Left renal cortex interstitium (tissue), 4 donors: ENCODE measurements at places on chromosomes 7 and 10. TPM values are rescaled to one million over a fixed set of nuclear protein-coding genes. Genes with fewer than 3 reads are reported as not detected.

CYP2C19 gene
- polyA plus RNA-seq, result not detected

IKZF1 gene
- polyA plus RNA-seq, result 1.6 TPM

COBL gene
- polyA plus RNA-seq, result 18.5 TPM

ADGRA1 gene
- 1.4 TPM for polyA plus RNA-seq

CDC14C gene
- polyA plus RNA-seq, result not detected

AGAP4 gene
- 16.6 TPM for polyA plus RNA-seq

GPR26 gene
- not detected for polyA plus RNA-seq

AKR1C8 gene
- polyA plus RNA-seq, result 0.43 TPM

SORCS3 gene
- polyA plus RNA-seq, result 2.8 TPM

GRM8 gene
- polyA plus RNA-seq, result 7.6 TPM

PVRIG gene
- 12.5 TPM for polyA plus RNA-seq

CXCL12 gene
- 385 TPM for polyA plus RNA-seq

NXPH1 gene
- polyA plus RNA-seq, result 0.25 TPM

PFKP gene
- polyA plus RNA-seq, result 32.2 TPM

LRMDA gene
- 15.3 TPM for polyA plus RNA-seq

PODXL gene
- polyA plus RNA-seq, result 721 TPM

UCMA gene
- not detected for polyA plus RNA-seq

IDI1 gene
- 71.6 TPM for polyA plus RNA-seq

COL1A2 gene
- polyA plus RNA-seq, result 862 TPM

BNIP3 gene
- 78.5 TPM for polyA plus RNA-seq

TMEM176A gene
- 103 TPM for polyA plus RNA-seq

PRRT4 gene
- polyA plus RNA-seq, result 1.2 TPM

FAM241B gene
- 10.5 TPM for polyA plus RNA-seq

CYP2E1 gene
- polyA plus RNA-seq, result 2.9 TPM

LIPA gene
- polyA plus RNA-seq, result 39.1 TPM

NME8 gene
- not detected for polyA plus RNA-seq

PRKG1 gene
- 14.3 TPM for polyA plus RNA-seq

PNLIPRP1 gene
- polyA plus RNA-seq, result not detected

MBLAC1 gene
- polyA plus RNA-seq, result 1.7 TPM

DNMBP gene
- polyA plus RNA-seq, result 33.4 TPM

NOS3 gene
- 15.3 TPM for polyA plus RNA-seq

CDH23 gene
- 0.95 TPM for polyA plus RNA-seq

NAT16 gene
- not detected for polyA plus RNA-seq

FAM20C gene
- polyA plus RNA-seq, result 66.1 TPM

UTF1 gene
- polyA plus RNA-seq, result not detected

IFIT1B gene
- polyA plus RNA-seq, result 0.38 TPM

NRP1 gene
- polyA plus RNA-seq, result 153 TPM

CHN2 gene
- polyA plus RNA-seq, result 19.7 TPM

CYP3A4 gene
- polyA plus RNA-seq, result 0.27 TPM

EPHB4 gene
- polyA plus RNA-seq, result 83.9 TPM

SNCG gene
- polyA plus RNA-seq, result 24.6 TPM

HYAL4 gene
- 0.08 TPM for polyA plus RNA-seq

MYO3A gene
- 10.1 TPM for polyA plus RNA-seq
